IMR-90 (cell line): ENCODE measurements at places on chromosomes 16 and 17. TPM values are rescaled to one million over a fixed set of nuclear protein-coding genes. Genes with fewer than 3 reads are reported as not detected.

The PLK1 gene
- total RNA-seq = 19.4 and 20.0 TPM in 2 replicates

DNA sequence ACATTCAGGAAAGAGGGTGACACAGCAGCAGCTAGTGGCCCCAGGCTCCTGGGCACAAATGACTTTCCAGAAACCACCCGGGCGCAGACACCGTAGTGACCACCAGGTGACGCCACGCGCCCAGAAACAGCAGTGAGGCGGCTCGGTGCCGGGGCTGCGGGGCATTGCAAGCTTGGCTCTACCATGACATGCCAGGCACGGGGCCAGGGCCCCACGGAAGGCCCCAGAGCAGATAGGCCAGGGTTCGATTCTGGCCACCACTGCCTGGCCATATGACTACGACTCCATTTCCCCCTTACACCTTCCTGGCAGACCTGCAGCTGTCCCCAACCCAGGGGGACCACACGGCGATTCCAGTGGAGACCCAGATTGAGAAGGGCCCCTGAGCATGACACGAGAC is 6.7 kb downstream of the RHBDF1 start:
- peak; percentile 59 for DNase-seq

- no peak for DNase-seq
Observed at GRCh38 chr17:72350073-72350472, 229.3 kb downstream of the SOX9 start.

- DNase-seq = no peak
Observed at GRCh38 chr17:83101805-83102480, 22.5 kb downstream of the METRNL start.

DNA sequence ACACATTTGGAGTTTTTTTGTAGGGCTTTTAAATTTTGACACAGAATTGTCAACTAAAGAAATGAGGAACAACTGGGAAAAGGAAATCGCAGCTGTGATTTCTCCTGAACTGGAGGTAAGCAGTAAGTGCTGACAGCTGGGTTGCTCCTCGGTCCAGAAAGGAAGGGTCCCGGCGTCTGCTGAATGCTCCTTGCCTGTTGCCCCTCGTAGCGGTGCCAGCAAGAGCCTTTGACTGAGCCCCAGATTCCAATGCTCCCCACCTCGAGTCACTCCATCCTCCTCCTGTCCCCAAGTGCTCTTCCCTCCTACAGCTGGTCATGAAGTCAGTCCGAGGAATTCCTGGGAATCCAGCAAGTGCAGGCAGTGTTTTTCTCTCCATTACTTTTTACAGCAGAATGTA is 32.0 kb upstream of the ENDOV start:
- no peak for DNase-seq

The MMP25 gene
- total RNA-seq = not detected in 2 replicates

- DNase-seq = no peak
Observed at GRCh38 chr16:83517398-83517797, 290.4 kb upstream of the HSBP1 start.

GRCh38 chr16:10972819-10973464 is 28.6 kb downstream of the CLEC16A start:
- DNase-seq = no peak

- no peak for DNase-seq
Observed at GRCh38 chr17:12918142-12918541, 99.7 kb downstream of the ELAC2 start.

The HOXB13 gene
- total RNA-seq = not detected in 2 replicates

The KCNJ18 gene
- not detected in 2 replicates for total RNA-seq

DNA sequence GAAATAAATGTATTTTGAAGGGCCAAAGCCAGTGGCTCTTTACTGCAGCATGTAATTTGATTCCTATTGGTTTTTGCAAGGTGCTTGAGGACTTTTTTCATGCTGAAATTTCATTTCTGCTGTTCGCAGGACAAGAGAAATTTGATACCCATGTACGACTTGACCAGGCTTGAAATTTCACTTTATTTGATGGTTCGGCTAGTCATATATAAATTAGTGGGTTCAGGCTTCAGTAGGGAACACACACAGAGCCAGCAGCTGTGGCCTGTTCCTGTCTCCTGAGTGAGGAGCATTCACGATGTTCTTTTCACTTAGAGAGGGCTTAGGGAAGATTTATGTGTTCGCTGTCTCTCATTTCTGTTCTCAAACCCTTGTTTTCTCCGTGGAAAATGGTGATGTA is 258.4 kb upstream of the CACNG5 start:
- DNase-seq = no peak

DNA sequence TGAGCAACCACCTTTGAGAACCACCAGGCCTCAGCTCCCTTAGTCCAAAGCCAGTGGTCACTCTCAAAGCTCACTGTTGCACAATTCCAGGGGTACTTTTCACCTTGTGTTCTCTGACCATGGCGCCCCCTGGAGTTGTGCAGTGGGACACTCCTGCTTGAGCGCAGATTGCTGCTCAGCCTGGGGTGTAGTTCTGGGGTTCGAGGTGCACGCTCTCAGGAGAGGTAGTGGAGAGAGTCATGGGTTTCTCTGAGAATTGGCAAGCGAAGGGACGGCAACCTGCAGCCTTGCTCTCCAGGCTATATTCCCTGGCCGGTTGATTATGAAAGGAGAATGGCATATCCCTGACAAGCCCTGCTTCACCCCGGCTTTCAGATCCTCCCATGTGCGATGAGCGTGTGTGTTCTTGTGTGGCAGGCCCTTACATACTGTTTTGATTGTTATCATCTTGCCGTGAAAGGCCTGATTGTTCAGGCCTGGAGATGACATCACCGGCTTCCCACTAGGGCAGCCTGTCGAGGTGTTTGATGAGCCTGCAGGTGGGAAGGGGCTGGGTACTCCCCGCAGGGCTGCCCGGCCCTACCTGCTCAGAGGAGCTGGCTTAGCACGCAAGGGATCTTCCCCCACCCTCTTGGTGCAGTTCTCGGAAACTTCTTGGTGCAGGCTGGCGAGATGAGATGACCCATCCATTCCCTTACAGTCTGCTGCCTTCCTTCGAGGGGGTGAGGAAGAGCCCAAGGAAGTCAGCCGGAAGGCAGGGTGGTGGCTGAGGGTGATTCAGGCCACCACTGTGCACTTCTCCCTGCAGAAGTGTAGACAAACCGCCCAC is 431.2 kb downstream of the SLC39A11 start:
- DNase-seq = no peak

GRCh38 chr16:89019511-89019910 is 42.5 kb upstream of the CBFA2T3 start:
- DNase-seq = no peak

The TSNAXIP1 gene
- 0.56 and 0.72 TPM in 2 replicates for total RNA-seq

The KRTAP2-3 gene
- 1.4 TPM in 2 replicates for total RNA-seq

The MPRIP gene
- total RNA-seq = 111 and 113 TPM in 2 replicates

The CHP2 gene
- total RNA-seq = not detected in 2 replicates

GRCh38 chr17:67785504-67785903 is 39.8 kb upstream of the BPTF start:
- no peak for DNase-seq

GRCh38 chr17:82831041-82831817 is 8.6 kb downstream of the ZNF750 start:
- DNase-seq = no peak

The CSH1 gene
- not detected in 2 replicates for total RNA-seq
